ENCODE measurements at places on chromosomes 12 and 14. TPM values are rescaled to one million over a fixed set of nuclear protein-coding genes. Genes with fewer than 3 reads are reported as not detected.

The LMNTD1 gene
- total RNA-seq, result not detected

The GPR137C gene
- 0.59 TPM for total RNA-seq

The PGF gene
- total RNA-seq, result 24.5 TPM

The MTERF2 gene
- total RNA-seq, result 3.8 TPM

The PLA2G1B gene
- not detected for total RNA-seq

The BBS10 gene
- total RNA-seq, result 11.8 TPM

The SEC23A gene
- 326 TPM for total RNA-seq

DNA sequence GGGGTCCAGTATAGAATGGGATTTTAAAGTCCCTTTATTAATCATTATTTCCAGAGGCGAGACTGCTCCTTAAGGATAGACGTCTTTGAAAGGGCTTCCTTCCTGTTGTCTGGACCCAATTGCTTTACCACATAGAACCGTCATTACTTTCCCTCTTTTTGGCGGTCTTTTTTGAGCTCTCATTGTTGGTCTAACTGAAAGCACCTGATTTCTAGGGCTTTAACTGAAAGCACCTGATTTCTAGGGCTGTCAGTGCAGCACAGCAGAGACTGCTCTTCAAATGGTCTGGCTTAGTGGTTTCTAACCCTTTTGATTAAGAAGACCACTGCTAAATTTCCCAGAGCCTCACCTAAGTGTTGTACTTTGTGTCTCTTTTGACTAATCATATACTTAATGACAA lies 95.8 kb downstream of the PRKCH start:
- H3K4me1 ChIP-seq, result no peaks in the 10 kb centered on the region
- H3K27ac ChIP-seq, result no peak overlapping the region
- no peaks in the 10 kb centered on the region for H3K36me3 ChIP-seq
- H3K4me3 ChIP-seq, result no peak overlapping the region

DNA sequence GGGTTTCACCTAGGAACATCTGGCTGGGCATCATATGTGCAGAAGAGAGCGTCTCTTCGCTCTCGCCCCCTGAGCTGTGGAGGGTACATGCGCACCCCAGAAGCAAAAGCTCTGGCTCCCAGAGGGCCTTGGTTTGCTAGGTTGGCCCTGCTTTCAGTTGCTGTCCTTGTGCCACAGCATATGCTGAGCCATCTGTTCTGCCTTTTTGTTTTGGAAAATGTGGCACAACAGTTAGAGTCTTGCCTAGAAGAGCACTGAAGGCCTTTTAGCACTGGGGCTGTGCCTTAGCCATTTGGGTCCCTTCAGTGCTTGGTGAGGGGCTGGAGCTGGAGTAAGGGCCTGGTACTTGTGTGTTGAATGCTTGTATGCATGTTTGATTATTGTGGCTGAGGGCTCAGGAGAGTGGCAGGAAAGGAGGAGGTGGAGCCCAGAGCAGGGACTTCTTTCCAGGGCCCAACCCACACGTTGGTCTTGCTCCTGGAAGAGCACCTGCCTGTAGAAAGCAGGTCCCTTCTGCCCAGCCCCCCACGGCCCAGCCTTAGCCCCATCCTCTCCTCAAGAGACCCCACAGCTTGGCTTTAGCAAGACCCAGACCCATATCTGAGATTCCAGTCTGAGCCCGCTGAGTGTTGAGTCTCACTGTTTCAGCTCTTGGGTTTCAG lies 113.7 kb downstream of the SLC25A47 start:
- no peak overlapping the region for H3K27ac ChIP-seq
- peaks cover 30% of the 10 kb centered on the region for H3K4me1 ChIP-seq
- H3K36me3 ChIP-seq, result no peaks in the 10 kb centered on the region

- H3K4me3 ChIP-seq, result no peak overlapping the region
- no peaks in the 10 kb centered on the region for H3K4me1 ChIP-seq
- H3K36me3 ChIP-seq, result no peaks in the 10 kb centered on the region
- no peaks in the 10 kb centered on the region for H3K27me3 ChIP-seq
- no peak overlapping the region for H3K27ac ChIP-seq
Observed at GRCh38 chr12:129827102-129827865, 76.5 kb downstream of the TMEM132D start.

DNA sequence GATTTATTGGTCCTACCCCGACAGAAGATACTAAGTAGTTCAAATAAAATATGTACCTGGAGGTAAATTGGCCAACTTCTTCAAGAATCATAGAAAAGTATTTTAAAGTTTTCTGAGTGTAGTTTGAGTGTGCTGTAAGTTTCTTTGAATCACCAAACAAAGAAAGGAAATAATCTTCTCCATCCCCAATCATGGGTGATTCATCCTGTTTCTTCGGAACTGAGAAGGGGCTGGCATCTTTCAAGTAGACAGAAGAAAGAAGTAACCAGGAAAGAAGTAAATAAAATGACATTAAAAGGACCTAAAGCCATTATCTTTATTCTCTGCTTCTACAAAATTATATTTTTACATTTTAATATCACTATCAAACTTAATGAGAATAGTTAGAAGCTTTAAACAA lies 6.8 kb downstream of the LMNTD1 start:
- DNase-seq, result no peak
- H3K27ac ChIP-seq, result no peak overlapping the region
- H3K4me3 ChIP-seq, result no peak overlapping the region
- no peaks in the 10 kb centered on the region for H3K36me3 ChIP-seq
- no peaks in the 10 kb centered on the region for H3K4me1 ChIP-seq
- H3K27me3 ChIP-seq, result peaks cover 6% of the 10 kb centered on the region

GRCh38 chr14:96987086-96987474 lies 189.9 kb downstream of the VRK1 start:
- no peak overlapping the region for H3K4me3 ChIP-seq
- H3K4me1 ChIP-seq, result no peaks in the 10 kb centered on the region
- H3K36me3 ChIP-seq, result no peaks in the 10 kb centered on the region
- DNase-seq, result no peak

DNA sequence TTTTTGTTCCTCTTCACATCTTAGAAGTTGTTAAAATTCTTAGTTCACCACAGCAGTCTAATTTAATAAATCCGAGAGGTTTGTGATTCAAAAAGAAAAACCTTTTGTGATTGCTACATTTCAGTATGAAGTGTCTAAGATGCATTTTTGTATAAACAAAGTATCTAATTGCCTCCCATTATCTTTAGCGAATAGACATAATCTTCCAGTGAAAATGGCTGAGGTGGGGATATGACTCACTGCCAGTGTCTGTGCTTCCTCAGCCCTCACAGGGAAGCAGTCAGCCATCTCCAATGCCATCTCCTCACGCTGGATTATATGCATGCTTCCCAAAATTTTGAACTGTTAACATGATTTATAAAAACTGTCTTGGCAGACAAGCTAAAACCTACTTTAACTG lies 7.6 kb downstream of the GCH1 start:
- no peak overlapping the region for H3K4me3 ChIP-seq
- peaks cover 11% of the 10 kb centered on the region for H3K4me1 ChIP-seq
- no peak overlapping the region for H3K27ac ChIP-seq
- no peaks in the 10 kb centered on the region for H3K36me3 ChIP-seq

- H3K4me3 ChIP-seq, result no peak overlapping the region
- no peaks in the 10 kb centered on the region for H3K36me3 ChIP-seq
- H3K27ac ChIP-seq, result no peak overlapping the region
Observed at GRCh38 chr14:71523630-71524319, 408.5 kb upstream of the RGS6 start.

DNA sequence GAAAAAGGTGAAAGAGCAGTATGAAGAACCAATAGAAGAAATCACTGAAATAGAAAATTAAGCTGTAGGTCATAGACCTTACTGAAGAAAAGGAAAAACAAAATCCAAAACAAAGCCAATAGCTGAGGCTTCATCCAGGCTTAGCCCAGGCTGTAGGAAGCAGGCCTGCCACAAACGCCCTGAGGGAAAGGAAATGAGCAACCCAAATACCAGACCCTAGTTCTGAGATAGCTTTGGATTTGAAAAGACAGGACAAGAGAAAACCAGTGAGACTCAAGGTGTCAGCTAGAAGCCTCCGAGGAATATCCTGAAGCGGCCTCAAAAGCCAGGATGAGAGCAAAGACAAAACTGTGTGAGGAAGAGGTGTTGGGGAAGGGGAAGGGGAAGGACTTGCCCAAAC lies 79.2 kb downstream of the FERMT2 start:
- peaks cover 30% of the 10 kb centered on the region for H3K4me1 ChIP-seq
- H3K4me3 ChIP-seq, result no peak overlapping the region
- no peak overlapping the region for H3K27ac ChIP-seq
- DNase-seq, result no peak

GRCh38 chr14:71956920-71957563 lies 24.8 kb downstream of the RGS6 start:
- no peaks in the 10 kb centered on the region for H3K4me1 ChIP-seq
- no peak for DNase-seq
- no peak overlapping the region for H3K27ac ChIP-seq
- H3K4me3 ChIP-seq, result no peak overlapping the region

GRCh38 chr14:67943947-67944346 lies 124.4 kb downstream of the RAD51B start:
- no peak for DNase-seq
- no peak overlapping the region for H3K4me3 ChIP-seq
- no peaks in the 10 kb centered on the region for H3K27me3 ChIP-seq

Measured in osteoblast (primary cell).